ENCODE measurements at places on chromosomes 12 and 14.

GRCh38 chr14:30223385-30223785 lies 295.7 kb upstream of the PRKD1 start:
- no peak for DNase-seq

DNA sequence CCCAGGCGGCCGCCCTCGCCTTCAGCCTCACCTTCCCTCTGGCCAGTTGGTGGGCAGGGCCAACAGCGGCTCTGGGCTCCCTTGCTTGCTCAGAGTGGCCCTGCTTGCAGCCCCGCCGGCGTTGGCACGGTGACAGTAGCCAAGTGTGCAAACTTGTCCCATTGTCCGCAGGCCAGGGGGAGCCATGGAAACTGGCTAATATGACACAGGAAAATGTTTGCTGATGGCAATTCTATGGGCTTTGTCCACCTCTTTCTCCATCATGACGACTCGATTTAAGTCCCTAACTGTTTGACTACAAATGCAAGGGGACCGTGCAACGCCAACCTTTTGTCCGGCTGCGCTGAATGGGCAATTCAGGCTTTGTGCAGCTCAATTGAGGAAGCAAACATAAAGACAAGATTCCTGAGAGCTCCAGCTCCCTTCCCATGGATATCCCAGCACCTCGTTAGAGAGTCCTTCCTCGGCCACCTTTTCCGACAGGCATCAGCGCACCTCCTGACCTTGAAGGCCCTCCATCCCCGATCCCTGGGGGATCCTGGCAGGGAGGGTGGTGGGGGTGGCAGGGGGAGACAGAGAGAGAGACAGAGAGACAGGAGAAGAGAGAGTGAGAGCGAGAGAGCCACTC lies 785 bp upstream of the FAM181A start:
- no peak for DNase-seq

- no peak for DNase-seq
Observed at GRCh38 chr12:124088217-124088907, 115.3 kb downstream of the ZNF664 start.

DNA sequence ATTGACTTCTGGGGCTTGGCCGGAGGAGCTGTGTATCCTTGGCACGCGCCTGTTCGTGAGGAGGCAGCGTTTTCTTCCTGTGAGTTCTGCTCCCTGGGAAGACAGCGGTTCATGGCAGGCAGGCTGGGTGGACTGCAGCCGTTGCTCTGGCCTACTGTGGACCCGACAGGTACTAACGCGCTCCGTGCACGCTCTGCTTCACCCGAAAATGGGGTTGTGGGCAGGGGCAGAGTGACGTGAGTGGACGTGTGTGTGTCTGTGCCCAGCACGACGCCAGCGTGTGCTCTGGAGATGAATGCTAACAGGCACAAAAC lies 179.1 kb downstream of the KIF26A start:
- no peak for DNase-seq

GRCh38 chr12:90112666-90113065 lies 404.0 kb upstream of the ATP2B1 start:
- no peak for DNase-seq

GRCh38 chr14:68473069-68473468 lies 319.8 kb downstream of the ZFP36L1 start:
- no peak for DNase-seq

- no peak for DNase-seq
Observed at GRCh38 chr12:12474931-12475795, 87.5 kb downstream of the DUSP16 start.

DNA sequence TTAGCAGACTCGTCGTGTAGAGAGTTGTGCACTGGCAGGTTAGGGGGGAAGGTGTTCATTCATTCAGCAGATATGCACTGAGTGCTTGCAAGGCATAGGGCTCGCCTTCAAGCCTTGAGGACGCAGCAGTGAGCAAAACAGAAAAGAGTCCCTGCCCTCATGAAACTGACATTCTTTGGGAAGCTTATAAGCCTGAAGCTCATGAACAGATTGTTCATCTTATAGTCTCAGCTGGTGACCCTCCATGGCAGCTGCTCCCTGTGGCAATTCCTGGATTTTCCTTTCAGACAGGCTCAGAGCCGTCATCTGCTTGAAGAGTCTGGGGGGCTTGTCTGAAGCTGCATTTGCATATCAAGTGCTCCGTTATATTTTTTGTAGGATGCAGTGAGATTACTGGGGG lies 148.4 kb downstream of the PRKCH start:
- DNase-seq: no peak

- DNase-seq: no peak
Observed at GRCh38 chr14:31930493-31931240, 146.4 kb upstream of the ARHGAP5 start.

GRCh38 chr14:34650786-34651584 lies 21.0 kb upstream of the SNX6 start:
- DNase-seq: no peak

DNA sequence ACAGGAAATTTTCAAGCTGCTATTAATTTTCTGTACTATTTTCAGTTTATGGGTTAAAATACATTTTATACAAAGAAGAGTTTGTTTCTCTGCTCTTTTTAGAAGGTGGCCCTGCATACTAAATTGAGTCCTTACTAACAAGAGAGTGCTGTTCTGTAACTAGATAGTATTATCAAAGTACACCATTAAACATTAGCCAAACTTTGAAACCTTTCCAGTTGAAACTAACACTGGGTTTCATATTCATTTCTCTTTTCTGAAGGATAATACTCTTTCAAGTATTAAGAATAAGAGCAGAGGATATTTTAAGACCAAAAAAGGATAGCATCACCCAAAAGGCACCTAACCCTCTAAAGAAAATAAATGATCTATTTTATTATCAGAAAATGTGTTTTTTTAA lies 47.2 kb downstream of the PEBP1 start:
- DNase-seq: no peak

DNA sequence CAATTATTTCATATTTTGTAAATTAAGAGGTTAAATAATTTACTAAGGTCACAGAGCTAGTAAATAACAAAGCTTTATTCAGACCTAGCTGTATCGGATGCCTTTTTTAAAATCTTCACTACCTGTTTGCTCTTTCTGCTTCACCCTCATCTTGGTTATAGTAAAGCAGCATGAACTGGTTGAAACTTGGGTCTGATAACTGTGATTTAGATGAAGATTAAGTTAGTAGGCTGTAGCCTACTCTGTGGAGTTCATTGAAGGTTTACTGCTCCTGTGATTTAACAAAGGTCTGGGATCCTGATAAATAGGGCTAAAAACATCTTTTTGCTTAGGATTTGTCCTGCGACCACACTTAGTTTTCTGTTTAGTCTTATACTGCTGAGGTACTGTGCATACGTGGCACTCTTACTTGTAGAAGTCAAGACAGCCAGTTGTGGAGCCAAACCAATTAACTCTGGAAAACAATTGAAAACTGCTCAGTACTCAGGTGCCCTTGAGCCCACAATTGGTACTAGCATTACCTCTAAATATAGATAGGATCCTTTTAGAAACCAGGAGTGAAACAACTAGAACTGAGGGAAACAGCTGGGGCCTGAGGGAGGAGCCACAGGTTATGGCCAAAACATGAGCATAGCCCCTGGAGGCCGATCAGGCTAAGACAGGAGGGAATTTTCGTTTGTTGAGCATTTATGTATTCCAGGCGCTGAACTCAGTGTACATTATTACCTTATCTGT lies 2.3 kb downstream of the SPATS2 start:
- no peak for DNase-seq

- DNase-seq: no peak
Observed at GRCh38 chr12:22682663-22683062, 57.7 kb downstream of the ETNK1 start.

- DNase-seq: no peak
Observed at GRCh38 chr14:23181453-23181852, 2.0 kb downstream of the SLC7A8 start.

- DNase-seq: no peak
Observed at GRCh38 chr12:121953117-121953692, 34.8 kb downstream of the CFAP251 start.

DNA sequence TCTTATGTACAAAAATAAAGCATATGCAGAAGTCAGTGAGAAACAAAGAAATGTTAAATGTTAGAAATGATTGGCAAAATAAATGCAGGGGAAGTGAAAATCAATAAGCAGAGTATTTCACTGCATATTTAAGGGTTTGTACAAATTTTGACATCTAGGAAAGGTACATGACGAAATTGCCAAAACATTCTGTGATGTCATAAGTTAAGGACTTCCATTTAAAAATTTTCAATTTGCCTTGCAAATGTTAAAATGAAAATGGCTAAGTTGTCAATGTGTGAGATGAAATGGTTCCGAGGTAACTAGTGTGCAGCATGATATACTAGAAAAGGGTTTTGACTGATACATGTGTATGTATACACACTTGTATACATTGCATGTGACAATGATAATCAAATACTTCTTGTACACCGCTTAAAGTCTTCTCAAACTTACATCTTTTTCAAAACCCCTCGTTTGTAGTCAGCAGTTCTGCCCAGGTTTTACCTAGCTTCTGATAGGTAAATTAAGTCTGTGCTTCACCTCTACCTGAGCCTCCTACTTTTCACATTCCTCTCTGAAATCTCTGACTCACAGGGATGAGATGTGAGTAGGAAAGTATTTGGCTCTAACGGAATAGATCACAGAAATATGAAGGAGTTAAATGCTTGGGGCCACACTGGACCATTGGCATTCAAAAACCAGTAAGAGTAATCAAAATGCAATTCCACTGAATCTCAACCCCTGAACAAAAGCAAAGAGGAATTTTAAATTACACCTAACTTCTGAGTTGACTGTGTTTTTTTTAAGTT lies 442.4 kb upstream of the FOXG1 start:
- DNase-seq: no peak

DNA sequence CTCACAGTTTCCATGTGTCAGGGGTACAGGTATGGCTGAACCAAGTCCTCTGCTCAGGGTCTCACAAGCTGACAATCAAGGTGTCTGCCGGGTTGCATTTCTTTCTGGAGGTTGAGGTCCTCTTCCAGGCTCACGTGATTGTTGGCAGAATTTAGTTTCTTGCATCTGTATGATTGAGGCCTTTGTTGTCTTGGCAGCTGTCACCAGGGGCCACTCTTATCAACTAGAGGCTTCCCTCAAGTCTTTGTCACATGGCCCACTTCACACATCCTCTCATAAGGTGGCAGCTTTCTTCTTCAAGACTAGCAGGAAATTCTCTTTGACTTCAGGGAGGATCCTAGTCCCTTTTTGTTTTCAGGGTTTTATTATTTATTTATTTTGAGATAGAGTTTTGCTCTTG lies 46.0 kb upstream of the FOS start:
- no peak for DNase-seq

DNA sequence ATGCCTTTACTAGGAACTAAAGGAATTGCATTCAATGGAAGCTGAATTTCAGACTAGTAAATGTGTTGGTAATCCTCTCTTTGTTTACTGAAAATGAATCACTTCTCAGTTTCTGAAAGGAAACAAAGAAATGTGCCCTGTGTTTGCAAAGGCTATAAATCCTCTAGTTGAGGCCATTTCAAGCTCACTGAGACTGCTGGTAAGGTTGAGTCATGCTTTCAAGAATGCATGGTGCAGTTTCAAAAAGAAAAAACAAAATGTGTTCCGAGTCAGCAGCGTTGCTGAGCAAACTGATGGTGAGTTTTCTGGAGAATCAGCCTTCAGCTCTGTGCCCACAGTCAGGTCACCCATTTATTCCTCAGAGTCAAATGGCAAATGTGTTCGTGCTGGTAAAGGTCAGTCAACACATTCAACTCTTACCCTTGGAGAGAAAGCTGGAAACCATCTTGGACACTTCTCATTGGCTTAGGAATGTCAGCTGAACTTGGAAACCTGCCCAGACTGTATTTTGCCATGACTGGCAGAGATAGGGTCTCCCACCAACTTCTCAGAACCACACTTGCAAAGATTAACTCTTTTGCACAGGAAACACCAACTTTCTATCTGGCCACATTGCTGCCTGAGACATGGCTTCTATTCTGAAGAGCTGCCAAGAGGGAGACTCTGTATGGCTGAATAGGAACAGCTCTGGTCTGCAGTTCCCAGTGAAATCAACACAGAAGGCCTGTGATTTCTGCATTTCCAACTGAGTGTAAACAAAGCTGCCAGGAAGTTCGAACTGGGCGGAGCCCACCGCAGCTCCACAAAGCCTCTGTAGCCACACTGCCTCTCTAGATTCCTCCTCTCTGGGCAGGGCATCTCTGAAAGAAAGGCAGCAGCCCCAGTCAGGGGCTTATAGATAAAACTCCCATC lies 484.4 kb downstream of the ATP23 start:
- no peak for DNase-seq

DNA sequence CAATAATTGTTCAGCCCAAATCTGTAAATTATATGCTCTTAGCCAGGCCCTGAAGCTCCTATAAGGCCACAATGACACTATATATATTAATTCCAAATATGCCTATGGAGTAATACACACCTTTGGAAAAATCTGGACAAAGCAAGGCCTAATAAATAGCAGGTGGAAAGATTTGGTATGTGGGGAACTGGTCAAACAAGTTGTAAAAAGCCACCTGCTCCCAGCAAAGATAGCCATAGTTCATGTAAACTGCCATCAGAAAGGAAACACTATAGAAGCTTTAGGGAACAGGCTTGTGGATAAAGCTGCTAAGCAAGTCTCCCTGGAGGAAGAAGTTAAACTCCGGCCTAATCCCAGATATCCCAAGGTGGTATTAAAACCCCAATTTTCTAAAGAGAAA lies 29.7 kb downstream of the PRMT8 start:
- no peak for DNase-seq

GRCh38 chr12:110743571-110744093 lies 941 bp upstream of the PPP1CC start:
- no peak for DNase-seq

GRCh38 chr12:53205747-53206419 lies 1.2 kb downstream of the ITGB7 start:
- no peak for DNase-seq

DNA sequence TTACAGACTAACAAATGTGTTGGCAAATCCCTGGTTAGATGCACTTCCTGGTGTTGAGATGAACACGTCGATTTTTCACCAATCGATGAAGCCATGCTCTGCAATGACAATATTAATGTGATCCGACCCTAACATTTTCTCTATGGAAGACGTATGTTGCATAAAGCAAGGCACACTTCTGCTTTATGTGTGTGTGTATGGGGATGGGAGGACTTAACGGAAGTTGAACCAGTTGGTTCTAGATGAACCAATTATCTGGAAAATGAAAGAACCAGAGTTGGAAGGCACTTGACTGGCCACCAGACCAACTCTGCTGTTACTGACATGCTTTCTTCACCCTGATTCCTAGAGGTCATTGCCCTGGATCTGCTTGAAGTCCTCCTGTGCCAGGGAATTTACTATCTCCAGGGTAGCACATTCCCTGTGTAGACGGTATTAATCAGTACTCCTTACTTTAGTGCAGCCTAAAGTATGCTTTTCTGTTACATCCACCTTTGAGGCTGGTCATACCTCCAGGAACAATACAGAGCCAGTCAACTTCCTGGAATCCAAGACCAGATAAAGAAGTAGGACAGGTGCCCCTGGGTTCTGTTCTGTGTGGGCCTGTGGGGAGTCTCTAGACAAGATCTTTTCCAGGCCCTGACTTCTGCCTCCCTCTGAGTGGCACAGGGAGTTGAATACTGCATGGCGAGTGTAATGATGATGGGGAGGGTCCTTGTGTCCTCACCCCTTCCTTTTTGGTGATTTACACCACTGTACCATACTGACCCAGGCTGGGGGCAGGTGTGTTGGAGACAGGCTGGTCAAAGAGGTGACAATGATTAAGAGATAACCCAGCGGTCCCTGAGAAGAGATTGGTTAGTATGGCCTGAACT lies 4.1 kb downstream of the SDR39U1 start:
- no peak for DNase-seq
